HTR-8/SVneo (cell line): ENCODE measurements at places on chromosomes 3 and 15.

DNA sequence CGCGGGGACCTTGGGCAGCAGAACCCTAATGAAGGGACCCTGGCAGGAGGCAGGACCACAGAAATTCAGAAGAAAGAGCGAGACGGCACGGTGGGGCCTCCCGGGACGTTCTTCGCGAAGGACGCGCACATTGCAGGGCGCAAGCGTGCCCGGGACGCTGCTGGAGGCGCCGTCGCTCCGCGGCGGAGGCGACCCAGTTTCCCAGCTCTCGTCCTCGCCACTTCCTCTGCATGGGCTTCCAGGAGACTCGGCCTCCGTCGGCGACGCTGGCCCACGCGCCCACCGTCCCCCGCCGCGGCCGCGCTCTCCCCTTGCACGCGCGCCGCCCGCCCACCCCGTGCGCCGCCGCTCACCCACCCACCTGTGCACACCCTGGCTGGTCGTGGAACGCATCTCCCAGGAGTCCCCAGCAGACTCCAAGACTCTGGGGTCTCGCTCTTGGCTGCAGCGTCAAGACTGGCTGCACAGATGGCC lies 31.8 kb upstream of the SMAD3 start:
- DNase-seq: no peak

- DNase-seq: no peak
Observed at GRCh38 chr15:70629735-70630273, 133.6 kb downstream of the UACA start.

GRCh38 chr15:57333487-57333886 lies 42.8 kb upstream of the CGNL1 start:
- no peak for DNase-seq

DNA sequence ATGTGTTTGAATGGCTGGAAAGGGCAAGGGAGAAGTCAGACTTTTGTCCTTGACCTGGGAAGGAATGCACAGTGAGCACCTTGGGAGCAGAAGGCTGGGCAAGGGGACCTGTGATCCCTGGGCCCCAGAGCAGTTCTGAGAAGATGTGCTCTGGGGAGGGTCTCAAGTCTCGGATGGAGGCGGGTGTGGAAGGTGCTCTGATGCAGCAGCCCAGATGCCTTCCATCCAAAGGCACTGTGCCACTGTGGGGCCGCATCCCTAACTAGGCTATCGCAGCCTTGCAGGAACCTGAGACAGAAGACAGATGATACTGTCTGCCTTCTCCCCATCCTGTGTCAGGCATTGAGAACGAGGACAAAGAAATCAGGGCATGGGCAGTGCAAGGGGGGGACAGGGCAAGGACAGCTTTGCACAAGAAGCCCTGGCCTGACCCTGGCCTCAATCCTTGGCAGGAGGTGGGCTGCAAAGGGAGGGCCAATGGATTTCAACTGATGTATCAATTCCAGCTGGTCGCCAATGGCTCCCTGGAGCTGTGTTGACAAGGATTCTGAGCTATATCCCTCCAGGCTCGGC lies 14.6 kb upstream of the PRKCD start:
- DNase-seq: no peak

DNA sequence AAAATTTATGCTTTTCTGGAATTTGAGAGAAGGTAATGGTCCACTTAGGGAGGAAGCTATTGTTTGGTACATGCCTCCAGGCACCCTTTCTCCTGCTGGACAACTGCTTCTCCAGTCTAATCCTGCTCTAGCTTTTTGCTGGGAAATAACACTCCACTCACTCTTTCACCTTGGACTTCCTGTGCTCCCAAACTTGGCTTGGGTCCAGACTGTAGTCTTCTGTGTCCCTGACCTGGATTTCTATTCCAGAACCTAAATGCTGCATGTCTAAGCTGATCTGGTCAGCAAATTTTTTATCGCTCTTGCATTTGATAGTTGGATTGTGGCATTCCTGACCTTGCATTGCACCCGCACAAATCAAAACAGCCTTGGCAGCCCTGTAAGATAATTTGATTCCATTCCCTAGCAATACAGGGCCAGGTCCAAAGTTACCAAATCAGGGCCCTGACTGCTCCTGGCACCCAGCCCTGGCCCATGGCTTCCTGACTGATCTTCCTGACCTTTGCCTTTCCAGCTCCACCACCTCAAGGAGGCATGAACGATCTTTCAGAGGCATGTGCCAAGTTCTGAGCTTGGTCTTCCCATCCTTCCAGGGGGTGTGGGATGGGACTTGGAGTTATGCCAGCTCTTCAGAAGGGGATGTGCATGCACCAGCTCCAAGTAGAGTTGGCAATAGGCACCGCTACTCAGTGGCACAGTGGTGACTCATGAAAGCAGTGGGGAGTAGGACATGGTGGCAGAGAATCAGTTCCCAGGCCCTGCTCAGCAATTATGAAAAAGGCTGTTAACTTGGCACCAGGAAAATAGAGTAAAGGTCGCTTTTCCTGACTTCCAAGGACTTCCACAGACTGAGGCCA lies 43.9 kb upstream of the GOLGA8J start:
- DNase-seq: no peak
